ENCODE measurements at places on chromosomes 16 and 17. TPM values are rescaled to one million over a fixed set of nuclear protein-coding genes. Genes with fewer than 3 reads are reported as not detected.

DNA sequence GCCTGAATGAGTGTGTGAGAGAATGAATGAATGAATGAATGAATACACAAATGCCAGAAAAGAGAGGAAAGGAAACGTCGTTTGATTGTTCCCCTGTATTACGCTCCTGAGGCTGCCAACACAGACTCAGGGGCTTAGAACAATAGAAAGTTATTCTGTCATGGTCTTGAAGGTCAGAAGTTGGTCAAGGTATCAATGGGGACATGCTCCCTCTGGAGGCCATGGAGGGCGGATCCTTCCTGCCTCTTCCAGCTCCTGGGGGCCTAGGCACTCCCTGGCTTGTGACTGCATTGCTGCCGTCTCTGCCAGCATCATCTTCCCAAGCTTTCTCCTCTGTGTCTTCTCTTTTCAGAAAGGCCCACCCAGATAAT is 1.5 kb upstream of the SLC38A8 start:
- no peak overlapping the region for H3K4me3 ChIP-seq
- DNase-seq: peak; percentile 42
- H3K27ac ChIP-seq: no peak overlapping the region

DNA sequence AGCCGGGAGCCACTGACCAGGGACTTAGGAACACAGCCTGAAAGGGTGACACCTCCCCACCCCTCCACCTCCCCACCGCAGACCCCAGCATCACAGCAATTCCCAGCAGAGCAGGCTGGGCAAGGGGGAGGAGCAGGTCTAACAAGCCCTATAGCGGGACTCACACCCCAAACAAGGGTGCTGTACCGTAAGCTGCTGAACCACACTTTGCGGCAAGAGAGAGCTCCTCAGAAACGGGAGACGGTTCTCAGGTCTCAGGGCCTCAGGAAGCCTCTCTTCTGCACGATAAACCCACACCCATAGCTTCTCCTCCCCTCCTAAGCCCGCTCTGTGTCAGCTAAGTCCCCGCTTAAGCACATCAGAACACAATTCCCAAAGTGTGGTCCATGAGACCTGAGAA is 11.7 kb upstream of the COTL1 start:
- no peak overlapping the region for H3K4me3 ChIP-seq
- H3K4me1 ChIP-seq: no peaks in the 10 kb centered on the region
- H3K27me3 ChIP-seq: no peaks in the 10 kb centered on the region
- no peak for DNase-seq

- no peak overlapping the region for H3K4me3 ChIP-seq
- no peak for DNase-seq
- H3K36me3 ChIP-seq: peaks cover 4% of the 10 kb centered on the region
- H3K4me1 ChIP-seq: no peaks in the 10 kb centered on the region
Observed at GRCh38 chr17:80941743-80942422, 49.8 kb upstream of the CHMP6 start.

GRCh38 chr17:49891694-49892389 is 44.0 kb upstream of the TAC4 start:
- H3K27ac ChIP-seq: no peak overlapping the region
- H3K36me3 ChIP-seq: peaks cover 13% of the 10 kb centered on the region
- peaks cover 11% of the 10 kb centered on the region for H3K27me3 ChIP-seq

DNA sequence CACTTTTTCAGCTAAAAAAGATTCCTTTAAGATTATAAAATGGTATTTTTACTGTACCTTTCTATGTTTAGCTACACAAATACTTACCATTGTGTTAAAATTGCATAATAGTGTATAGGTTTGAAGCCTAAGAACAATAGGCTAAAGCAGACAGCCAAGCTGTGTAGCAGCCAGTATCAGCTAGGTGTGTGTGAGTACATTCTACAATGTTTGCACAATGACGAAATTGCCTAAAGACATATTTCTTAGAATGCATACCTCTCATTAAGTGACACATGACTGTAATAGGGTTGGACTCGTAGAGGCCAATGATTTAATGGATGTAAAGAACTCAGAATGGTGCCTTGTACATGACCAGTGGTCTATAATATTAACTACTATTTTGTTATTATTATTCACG is 1.9 kb upstream of the MT1B start:
- no peak overlapping the region for H3K4me3 ChIP-seq
- H3K27ac ChIP-seq: no peak overlapping the region
- DNase-seq: no peak
- H3K36me3 ChIP-seq: no peaks in the 10 kb centered on the region
- H3K27me3 ChIP-seq: peaks cover 76% of the 10 kb centered on the region
- no peaks in the 10 kb centered on the region for H3K4me1 ChIP-seq

- no peak overlapping the region for H3K27ac ChIP-seq
- no peaks in the 10 kb centered on the region for H3K4me1 ChIP-seq
- DNase-seq: no peak
- H3K36me3 ChIP-seq: no peaks in the 10 kb centered on the region
- H3K4me3 ChIP-seq: no peak overlapping the region
Observed at GRCh38 chr16:13680021-13680889, 239.7 kb upstream of the ERCC4 start.

Gene PIRT
- not detected for total RNA-seq

Gene SDR42E2
- not detected for total RNA-seq

Gene APRT
- 203 TPM for total RNA-seq

All from Calu3 (cell line).